ENCODE measurements at places on chromosomes 11 and 22.

DNA sequence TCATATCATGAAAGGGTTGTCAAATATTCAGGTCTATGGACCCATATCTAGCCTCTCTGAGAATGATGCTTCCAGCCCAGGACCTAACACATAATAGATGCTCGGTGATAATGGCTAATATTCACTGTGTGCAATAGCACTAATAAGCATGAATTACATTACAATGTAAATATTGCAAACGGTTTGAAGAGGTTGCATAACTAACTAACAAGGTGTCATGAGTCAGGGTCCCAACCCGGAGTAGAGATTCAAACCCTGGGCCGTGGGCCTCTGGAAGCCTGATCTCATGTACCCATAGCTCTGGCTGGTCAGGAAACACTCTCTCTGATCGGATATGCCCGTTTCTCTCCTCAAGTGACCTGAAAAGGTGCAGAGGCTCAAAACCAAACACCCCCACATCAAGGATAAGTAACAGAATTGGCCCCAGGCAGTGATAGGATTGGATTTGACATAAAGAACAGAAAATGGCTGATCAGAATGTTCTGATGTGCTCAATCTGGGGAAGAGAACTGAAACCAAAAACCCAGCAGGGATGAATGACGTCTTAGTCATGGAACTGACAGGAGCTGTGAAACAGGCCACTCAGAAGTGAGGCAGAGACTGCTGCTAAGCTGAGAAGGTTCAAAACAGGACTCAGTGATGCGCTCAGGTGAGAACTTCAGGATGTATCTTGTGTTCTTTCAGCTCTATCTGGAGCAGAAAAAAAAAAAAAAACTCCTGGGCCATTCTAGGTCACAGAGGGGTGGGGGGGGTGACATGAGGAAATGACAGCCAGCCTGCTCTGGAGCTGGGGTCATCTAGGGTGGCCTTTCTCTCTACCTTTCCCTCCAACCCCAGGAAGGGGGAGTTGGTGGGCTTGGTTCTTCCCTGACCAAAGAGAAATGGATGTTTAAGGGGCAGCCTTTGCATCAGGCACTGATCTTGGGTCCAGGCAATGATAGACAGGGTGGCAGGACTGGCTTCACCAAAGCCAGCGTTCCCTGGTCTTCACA lies 6.6 kb upstream of the KCTD17 start:
- DNase-seq: no peak

DNA sequence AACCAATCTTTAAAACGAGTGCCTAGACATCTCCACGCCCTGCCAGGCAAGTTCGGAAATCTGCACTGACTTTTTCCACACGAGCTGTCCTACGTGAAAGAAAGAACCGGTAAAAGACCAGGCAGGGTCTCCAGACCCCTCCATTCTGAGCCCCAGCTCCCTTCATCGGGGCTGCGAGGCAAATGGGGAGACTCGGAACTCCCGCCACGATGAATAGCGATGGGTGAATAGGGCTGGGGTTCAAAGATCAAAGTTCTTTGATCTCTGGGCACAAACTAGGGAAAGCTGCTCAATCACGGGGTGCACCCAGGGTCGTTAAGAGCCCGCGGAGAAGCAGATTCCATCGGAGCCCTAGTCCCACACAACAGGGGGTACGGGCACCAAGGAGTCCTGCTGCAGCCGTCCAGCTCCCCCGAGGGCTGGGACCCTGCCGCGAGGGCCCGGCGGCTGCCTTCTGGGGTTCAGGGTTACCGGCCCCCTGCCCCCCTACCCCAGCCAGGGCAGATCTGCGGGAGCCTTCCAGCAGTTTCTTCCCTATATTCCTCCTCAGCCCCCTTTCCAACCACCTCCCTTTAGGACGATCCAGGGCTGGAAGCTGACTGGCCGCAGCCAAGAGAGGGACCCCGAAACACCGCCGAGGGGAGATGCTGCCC lies 1.1 kb downstream of the LRP4 start:
- no peak for DNase-seq

GRCh38 chr11:60821827-60822599 lies 19.9 kb upstream of the CCDC86 start:
- DNase-seq: no peak

- DNase-seq: no peak
Measured at GRCh38 chr22:47419239-47419638, 656.8 kb downstream of the TBC1D22A start.

GRCh38 chr11:119782739-119783072 lies 53.7 kb upstream of the NECTIN1 start:
- no peak for DNase-seq

DNA sequence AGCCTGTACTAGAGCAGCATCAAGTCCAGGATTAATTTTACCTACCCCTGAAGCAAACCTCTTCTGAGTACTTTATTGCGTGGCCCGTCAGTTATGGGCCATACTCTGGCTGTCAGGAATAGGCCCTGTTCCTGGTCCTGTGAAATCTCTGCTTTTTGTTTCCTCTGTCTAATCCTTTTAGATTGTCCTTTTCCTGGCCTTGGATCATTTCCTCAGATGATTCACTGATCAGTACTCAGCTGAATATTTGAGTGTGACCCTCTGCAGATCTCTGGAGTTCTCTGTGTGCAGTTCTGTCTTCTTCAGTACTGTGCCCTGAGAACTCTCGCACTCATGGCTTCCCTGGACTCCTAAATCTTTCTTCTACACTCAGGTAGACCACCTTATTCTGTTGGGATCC lies 123.5 kb downstream of the UVRAG start:
- no peak for DNase-seq

GRCh38 chr11:43548916-43549315 lies 131.6 kb upstream of the HSD17B12 start:
- DNase-seq: no peak

- peak; percentile 7 for DNase-seq
Measured at GRCh38 chr11:125111001-125111342, 454 bp downstream of the TMEM218 start.

DNA sequence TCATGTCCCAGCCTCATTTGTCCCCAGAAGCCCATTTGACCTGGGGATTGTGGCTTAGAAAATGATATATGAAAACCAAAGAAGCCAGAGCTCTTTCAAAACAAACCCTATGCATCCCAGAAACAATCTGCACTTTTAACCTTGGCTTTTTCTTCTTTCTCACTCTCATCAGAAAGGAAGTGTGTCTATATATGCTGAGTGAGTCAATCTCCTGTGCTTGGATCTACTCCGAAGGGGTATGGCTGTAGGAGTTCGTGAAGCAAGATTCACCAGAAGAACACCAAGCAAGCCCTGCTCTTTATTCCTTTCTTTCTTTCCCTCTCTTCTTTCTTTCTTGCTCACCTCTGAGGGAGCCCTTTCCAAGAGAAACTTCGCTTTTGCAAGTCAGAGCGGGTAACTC lies 636 bp downstream of the PAMR1 start:
- DNase-seq: no peak

- peak; percentile 62 for DNase-seq
Measured at GRCh38 chr22:46063846-46064227, 86.5 kb upstream of the PPARA start.

- no peak for DNase-seq
Measured at GRCh38 chr11:8597182-8597581, 3.2 kb upstream of the STK33 start.

- DNase-seq: no peak
Measured at GRCh38 chr22:21927174-21927823, 25.3 kb downstream of the PPM1F start.

GRCh38 chr11:72637198-72637597 lies 37.0 kb downstream of the PDE2A start:
- DNase-seq: no peak

GRCh38 chr11:35681163-35681767 lies 18.7 kb downstream of the TRIM44 start:
- no peak for DNase-seq

- no peak for DNase-seq
Measured at GRCh38 chr11:94130298-94131046, 1.8 kb downstream of the PANX1 start.

GRCh38 chr11:119236891-119237290 lies 30.8 kb downstream of the CBL start:
- no peak for DNase-seq

GRCh38 chr11:102882389-102883024 lies 7.7 kb upstream of the MMP12 start:
- DNase-seq: no peak

DNA sequence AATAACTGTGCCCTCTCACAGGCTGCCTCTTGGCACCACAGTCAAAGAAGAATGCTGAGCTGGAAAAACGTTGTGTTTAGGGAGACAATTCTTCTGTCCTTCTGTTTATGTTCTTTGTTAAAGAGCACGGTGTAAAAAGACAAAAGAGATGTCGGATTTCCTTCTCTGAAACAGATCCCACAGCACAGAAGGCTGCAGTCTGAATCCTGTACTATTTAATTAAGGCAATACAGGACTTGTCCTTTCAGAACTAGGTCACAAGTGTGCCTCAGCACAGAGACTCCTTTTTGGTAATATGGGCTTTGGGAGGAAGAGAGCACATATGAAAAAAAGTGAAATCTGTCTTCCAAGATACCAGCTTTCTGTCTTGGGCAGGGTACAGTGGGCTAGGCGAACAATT lies 201.2 kb downstream of the NTM start:
- no peak for DNase-seq

DNA sequence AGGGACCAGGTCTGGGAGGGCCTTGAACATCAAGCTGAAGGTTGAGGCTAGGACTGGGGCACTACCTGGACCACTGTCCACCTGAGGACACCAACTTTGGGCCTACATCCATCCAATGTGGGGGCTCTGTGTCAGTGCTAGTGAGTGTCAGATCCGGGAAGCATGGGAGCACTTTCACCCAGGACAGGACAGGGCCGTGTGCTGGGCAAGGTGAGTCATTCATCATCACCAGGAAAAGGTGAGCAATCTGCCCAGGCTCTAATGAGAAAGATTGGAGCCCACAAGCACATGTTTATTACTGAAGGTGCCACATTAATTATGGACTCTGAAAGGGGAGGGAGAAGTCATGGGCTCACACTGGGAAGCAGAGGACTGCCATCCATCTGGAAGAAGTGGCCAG lies 39.7 kb upstream of the DRD2 start:
- no peak for DNase-seq

GRCh38 chr11:117226388-117227385 lies 5.2 kb downstream of the PCSK7 start:
- peak; percentile 80 for DNase-seq

- no peak for DNase-seq
Measured at GRCh38 chr11:119591836-119592310, 137.1 kb downstream of the NECTIN1 start.

DNA sequence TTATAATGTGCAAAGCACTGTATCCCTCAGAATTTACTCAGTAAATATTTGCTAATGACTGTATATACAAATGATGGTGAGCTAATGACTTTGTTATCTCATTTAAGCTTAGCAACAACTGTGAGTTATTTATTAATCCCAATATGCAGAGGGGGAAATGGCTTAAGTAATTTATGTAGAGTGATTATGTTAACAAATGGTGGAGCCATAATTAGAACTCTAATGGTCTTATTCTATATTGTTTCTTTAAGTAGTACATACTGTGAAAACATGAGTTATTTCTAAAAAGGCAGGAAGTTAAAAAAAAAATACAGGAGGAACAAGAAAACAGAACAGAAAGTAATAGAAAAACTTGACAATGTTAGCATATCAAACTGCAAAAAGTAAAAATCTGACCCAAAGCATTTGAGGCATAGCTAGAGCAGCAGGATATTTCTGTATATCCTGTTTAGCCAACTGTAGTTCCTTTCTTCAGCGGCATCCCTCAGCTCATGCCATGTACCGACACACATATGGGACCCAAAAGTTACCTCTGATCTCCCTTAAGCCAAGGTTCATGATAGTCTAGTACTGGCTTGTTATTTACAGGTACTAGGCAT lies 94.2 kb downstream of the FCHSD2 start:
- no peak for DNase-seq

DNA sequence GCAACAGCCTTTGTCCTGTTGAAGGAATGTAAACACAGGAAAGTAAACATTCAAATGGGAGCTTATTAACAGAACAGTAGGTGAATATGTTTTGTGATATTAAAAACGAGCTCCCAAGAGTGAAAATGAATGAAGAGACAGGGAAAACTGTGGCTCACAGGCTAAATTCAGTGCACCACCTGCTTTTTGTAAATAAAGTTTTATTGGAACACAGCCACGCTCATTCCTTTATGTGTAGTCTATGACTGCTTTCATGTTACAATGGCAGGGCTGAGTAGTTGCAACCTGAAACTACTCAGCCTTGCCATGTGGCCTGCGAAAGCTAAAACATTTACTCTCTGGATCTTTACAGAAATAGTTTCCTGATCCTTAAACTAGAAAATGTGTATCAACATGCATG lies 136.9 kb downstream of the MYO18B start:
- no peak for DNase-seq

GRCh38 chr11:134945993-134946392 lies 534.0 kb upstream of the B3GAT1 start:
- no peak for DNase-seq

GRCh38 chr11:89490981-89491690 lies at the start of gene NOX4:
Gene NOX4, minus strand, starts transcription at chr11:89491375. Its CDS starts 129 bp downstream, at chr11:89491246.
- no peak for DNase-seq

GRCh38 chr11:74650498-74650897 lies 58.1 kb downstream of the POLD3 start:
- peak; percentile 22 for DNase-seq

DNA sequence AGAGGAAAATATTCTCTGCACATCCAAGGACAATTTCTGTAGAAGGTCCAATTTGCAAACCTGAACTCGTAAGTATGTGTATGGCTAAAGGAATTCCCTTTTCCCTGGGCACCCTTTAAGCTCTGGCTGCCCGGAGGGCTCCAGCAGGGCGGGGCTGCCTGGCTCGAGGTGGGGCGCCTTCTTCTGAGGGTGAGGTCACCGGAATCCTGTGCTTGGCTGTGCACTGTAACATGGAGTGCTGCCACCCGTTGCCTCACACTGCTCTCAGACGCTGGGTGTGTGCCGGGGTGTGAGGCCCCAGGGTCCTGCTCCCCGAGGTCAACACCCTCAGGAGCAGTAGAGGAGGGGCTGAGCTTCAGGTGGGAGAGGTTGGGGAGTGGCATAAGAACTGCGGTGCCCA lies 61.5 kb downstream of the SYN3 start:
- DNase-seq: no peak

DNA sequence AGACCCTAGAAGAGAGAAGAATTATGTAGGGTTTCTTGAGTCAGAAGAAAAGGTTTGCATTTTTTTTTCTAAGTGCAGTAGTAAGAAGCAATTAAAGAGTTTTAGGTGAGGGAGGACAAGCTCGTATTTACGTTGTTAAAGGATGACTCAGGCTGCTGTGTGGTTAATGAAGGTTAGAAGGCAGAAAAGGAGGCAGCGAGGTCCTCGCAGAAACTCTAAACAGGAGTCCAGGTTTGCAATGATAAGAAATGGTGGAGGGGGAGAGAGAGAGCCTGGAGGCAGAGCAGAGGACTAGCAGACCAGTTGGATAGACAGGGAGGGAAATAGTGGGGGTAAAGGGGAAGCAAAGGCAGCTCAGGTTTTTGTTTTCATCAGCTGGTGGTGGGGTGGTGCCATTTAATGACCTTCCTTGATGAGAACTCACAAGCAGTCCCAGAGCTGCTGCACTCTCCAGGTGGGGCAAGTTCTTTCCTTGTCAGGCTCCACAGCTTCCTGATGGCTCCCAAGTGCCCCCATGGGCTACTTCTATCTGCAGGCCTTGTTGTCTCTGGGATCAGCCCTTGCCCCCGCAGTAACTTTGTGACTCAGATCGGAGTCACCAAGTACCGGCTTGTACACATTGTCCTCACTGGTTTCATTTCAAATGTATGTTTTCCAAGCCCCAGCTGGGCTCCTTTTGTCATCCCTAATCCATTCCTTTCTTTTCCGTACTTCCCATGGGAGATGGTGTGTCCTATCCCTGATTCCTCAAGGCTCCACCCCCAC lies 8.3 kb upstream of the INSC start:
- no peak for DNase-seq
